Stimulated activated CD4-positive, alpha-beta T cell treated with anti-CD3 and anti-CD28 coated beads, TNF-alpha, amount 100 ng/mL, for 1 hour (primary cell): ENCODE measurements at places on chromosomes 7 and 10.

GRCh38 chr7:118699222-118699621 lies 474.7 kb downstream of the ANKRD7 start:
- DNase-seq, result no peak

DNA sequence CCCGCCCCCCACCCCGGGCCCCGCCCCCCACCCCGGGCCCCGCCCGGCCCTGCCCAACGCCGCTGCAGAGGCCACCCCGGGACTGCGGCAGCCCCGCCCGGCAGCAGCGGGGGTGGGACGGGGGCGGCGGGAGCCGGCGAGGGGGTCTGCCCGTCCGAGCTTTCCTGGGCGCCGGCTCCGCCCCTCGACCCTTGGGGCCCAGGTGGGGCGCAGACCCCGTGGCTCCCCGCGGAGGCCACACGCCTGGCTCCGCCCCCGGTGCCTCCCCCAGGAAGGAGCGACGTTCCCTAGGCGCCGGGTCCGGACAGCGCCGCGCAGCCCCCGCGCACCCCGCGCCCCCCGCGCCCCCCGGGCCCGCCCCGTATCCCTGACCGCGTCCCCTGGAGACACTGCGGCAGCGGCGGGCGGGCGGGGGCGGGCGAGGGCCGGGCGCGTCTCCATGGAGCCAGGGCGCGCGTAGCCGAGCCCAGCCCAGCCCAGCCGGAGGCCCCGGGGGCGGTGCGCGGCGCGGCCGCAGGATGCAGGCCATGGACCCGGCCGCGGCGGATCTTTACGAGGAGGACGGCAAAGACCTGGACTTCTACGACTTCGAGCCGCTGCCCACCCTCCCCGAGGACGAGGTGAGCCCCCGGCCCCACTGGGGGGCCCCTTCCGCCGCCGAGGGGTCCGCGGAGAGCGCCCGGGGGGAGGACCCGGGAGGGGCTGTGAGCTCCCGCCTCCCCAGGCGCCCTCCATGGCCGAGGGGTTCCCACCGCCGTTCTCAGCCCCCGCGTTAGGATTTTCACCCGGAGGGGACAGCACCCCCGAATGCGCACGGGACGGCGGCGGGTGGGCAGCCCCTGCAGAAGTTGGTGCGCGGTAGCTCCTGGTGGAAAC lies at the start of gene KNDC1:
Gene KNDC1 (plus strand): TSS at position 270 of the 876 bp plus-strand sequence. CDS start 249 bp downstream, at position 519.
- no peak for DNase-seq

- DNase-seq, result no peak
Observed at GRCh38 chr10:11639362-11639761, 27.9 kb upstream of the USP6NL start.

DNA sequence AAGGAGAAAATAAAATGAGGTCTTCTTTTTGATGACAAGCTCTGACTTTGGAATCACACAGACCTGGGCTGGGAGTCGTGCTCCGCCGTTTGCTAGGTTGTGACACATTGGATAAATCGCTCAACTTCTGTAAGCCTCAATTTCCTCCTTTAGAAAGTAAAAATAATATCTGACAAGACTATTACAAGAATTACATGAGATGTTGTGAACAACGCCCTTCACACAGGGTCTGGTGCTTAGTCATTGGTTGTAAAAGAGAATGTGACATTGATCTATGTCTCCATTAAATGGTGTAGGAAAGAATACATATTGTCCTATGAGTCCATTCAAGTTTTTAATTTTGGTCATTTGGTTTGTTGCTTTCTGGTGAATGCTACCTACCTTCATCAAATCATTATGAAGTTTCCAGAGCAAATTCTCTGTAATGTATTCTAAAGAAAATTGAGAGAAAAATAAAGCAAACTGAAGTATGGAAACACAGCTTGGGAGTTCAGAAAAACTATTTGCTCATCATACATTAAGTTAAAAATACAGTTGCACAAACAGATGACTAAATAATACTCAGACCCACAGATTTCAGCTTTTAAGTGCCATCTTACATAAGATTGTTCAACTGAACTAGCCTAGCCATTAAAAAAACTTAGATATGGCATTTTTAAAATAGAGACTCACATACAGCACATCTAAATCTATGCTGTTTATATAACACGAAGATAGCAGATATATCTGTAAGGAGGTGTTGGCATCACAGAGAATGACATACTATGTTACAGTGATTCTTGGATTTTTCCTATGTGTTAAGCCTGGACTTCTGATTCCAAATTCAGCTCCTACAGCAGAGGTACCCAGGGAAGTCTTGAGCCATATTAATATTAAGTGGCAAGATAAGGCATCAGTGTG lies 12.3 kb upstream of the ADRB1 start:
- no peak for DNase-seq

GRCh38 chr10:28845009-28845682 lies 167.8 kb downstream of the BAMBI start:
- no peak for DNase-seq

GRCh38 chr10:80144067-80144695 lies 11.7 kb downstream of the PLAC9 start:
- no peak for DNase-seq

GRCh38 chr7:112129655-112130323 lies 76.4 kb downstream of the DOCK4 start:
- DNase-seq, result no peak

- no peak for DNase-seq
Observed at GRCh38 chr7:26437003-26437532, 145.4 kb downstream of the SNX10 start.

GRCh38 chr7:19558527-19558926 lies 150.3 kb downstream of the POLR1F start:
- no peak for DNase-seq

DNA sequence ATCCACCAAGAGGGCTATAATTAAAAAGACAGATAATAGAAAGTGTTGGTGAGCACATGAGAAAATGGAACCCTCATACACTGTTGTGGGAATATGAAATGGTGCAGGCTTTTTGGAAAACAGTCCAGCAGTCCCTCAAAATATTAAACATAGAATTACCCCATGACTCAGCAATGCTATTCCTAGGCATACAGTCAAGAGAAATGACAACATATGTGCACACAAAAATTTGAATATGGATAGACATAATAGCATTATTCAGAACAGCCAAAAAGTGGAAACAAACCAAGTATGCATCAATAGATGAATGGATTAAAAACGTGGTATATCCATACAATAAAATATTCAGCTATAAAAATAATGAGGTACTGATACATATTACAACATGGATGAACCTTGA lies 64.5 kb upstream of the GDF10 start:
- no peak for DNase-seq

GRCh38 chr10:71241830-71242621 lies 29.7 kb downstream of the UNC5B start:
- DNase-seq, result no peak

GRCh38 chr10:28077889-28078288 lies 79.0 kb upstream of the ODAD2 start:
- DNase-seq, result no peak

DNA sequence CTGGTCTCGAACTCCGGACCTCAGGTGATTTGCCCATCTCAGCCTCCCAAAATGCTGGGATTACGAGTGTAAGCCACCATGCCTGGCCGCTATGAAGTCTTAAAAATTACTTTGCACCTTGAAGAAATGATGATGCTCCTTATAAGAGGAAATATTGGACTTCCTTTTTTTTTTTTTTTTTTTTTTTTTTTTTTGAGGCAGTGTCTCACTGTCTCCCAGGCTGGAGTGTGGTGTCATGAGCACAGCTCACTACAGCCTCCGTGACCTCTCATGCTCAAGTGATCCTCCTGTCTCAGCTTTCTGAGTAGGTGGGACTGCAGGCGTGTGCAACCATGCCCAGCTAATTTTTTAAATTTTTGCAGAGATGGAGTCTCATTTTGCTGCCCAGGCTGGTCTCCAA lies 65.3 kb downstream of the KMT2E start:
- DNase-seq, result no peak

DNA sequence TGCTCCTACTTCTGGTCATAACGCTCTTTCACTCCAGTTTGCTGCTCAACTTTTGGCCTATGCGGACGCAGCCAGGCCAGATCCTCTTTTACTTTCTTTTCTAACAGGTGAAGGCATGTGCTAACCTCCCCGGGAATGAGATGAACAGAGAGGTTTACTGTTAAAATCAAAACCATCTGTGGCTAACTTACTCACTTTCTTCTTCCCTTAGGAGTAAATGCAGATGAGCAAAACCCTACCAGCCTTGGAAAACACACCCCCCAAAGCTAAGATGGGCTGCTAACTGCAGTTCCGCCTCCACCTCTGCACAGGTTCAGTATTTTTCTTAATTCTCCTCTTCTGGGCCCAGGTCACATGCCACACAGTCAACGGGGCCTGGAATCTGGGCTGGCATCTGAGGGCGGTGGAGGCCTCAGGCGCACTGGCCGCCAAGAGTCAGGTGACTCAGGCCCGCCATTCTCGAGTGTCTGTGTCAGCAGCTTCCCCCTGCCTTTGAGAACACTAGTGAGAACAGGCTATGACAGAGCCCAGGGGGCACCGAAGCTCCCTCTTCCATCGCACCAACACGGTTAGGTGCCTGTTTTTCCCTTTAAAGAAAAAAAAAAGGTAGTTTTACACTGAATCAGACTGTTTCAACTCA lies 11.1 kb downstream of the FAM53B start:
- DNase-seq, result no peak

GRCh38 chr10:86325158-86325557 lies 41.4 kb downstream of the GRID1 start:
- no peak for DNase-seq

DNA sequence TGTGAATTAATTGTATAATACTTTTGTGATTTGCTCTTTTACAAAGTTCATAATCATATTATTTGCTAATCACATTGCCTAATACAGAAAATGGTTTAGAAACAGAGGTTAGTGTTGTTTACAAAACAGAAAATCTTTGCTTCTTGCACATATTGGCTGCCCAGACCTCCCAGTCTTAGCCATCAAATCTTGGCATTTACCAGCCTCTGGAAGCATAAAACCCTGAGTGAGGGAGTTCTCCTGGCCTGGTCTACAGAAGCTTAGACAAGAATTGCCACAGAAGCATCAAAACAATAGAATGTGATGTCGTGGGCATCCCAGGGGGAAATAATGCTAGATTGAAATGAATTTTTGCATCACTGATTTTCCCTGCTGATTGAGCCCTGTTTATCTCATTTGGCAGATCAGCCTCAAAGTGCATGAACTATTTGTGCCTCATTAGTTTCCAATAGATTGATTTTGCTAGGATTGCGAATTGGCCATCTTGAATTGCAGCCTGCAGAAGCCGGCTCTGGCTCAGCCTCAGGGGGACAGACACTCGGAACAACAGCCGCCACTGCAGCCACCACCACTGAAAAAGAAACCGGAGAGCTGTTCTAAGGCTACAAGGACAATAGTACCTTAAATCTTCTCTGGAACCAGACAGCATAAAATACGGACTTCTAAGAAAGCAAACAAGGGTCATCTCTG lies 11.1 kb upstream of the SORBS1 start:
- no peak for DNase-seq

- DNase-seq, result no peak
Observed at GRCh38 chr7:41976411-41976810, 260.6 kb downstream of the GLI3 start.

GRCh38 chr10:44369296-44369695 lies 15.6 kb downstream of the CXCL12 start:
- DNase-seq, result no peak

- DNase-seq, result no peak
Observed at GRCh38 chr7:95921543-95921942, 149.2 kb downstream of the DYNC1I1 start.

- no peak for DNase-seq
Observed at GRCh38 chr7:101539784-101540183, 89.3 kb downstream of the MYL10 start.

DNA sequence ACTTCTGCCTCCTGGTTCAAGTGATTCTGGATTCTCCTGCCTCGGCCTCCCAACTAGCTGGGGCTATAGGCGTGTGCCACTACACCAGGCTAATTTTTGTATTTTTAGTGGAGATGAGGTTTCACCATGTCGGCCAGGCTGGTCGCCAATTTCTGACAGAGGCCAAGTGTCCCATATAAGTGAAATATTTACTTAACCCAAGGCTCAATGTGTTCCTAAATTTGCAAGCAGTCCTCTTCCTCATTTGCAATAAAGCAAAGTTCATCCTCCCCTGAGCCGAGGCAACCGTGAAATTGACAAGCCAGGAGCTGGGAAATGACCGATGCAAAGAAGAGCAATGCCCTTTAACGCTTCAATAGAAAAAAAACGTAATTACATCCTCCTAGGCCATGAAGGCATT lies 347.7 kb downstream of the FRMD4A start:
- no peak for DNase-seq

DNA sequence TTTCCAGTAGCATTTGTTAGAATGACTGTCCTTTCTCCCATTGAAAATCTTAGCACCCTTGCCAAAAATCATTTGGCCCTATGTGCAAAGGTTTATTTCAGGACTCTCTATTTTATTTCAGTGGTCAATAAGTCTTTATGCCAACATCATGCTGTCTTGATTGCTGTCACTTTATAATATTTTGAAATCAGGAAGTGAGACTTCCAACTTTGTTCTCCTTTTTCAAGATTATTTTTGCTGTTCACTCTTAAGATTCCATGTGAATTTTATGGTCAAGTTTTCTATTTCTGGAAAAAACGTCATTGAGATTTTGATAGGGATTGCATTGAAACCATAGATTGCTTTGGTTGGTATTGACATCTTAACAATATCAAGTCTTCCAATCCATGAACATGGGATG lies 65.1 kb downstream of the PAXIP1 start:
- no peak for DNase-seq

DNA sequence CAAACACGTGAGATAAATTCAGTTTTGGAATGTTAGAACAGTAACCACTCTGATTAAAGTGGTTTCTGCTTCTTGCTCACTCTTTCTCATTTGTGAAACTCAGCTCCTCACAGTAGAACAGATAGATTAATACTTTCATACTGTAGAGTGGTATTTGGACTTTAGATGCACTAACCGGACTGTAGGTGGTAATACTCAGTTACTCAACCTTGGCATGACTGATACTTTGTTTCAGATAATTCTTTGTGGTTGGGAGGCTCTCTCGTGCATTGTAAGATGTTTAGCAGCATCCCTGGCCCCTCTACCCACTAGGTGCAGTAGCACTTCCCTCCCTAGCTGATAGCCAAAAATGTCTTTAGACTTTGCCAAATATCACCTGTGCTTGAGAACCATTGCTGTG lies 37.6 kb downstream of the MCU start:
- DNase-seq, result no peak

GRCh38 chr7:20021831-20022230 lies 195.4 kb downstream of the MACC1 start:
- no peak for DNase-seq

- no peak for DNase-seq
Observed at GRCh38 chr7:80134536-80135308, at the start of gene GNAI1. TSS of gene GNAI1 (plus strand) at chr7:80134831. CDS start at chr7:80135161, 330 bp downstream.

DNA sequence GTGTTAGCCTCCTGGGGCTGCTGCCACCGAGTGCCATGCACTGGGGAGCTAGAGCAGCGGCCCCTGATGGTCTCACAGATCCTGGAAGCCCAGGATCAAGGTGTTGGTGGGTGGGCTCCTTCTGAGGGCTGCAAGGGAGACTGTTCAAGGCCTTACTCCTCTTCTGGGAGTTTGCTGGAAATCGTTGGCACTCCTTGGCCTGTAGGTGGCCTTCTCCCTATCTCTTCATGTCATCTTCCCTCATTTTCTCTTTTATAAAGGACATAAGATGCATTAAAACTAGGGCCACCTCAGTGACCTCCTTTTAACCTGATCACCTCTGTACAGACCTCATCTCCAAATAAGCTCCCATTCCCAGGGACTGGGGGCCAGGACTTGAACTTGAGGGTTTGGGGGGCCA lies 27.0 kb upstream of the ZNF862 start:
- no peak for DNase-seq
